Subcutaneous adipose tissue (tissue), 4 donors: ENCODE measurements at places on chromosomes 11 and 22. TPM values are rescaled to one million over a fixed set of nuclear protein-coding genes. Genes with fewer than 3 reads are reported as not detected.

The APOL5 gene
- not detected for total RNA-seq

The UPK2 gene
- not detected for total RNA-seq

The CLTCL1 gene
- 18.5 TPM for total RNA-seq

The TRIM48 gene
- not detected for total RNA-seq

The HTR3A gene
- total RNA-seq, result not detected

The OR2AT4 gene
- not detected for total RNA-seq

The MUC15 gene
- not detected for total RNA-seq

The OTOG gene
- not detected for total RNA-seq

The OR51I1 gene
- not detected for total RNA-seq

The CRYBB3 gene
- total RNA-seq, result not detected

The PATE1 gene
- total RNA-seq, result not detected

The MMP13 gene
- total RNA-seq, result not detected

The GTF2H1 gene
- total RNA-seq, result 80.4 TPM

The OR51B5 gene
- not detected for total RNA-seq

The PKP3 gene
- total RNA-seq, result 0.88 TPM

The OR5P2 gene
- not detected for total RNA-seq

The PRRG4 gene
- 1.3 TPM for total RNA-seq

The MOB2 gene
- total RNA-seq, result 42.9 TPM

The PEX26 gene
- 25.8 TPM for total RNA-seq

The HARBI1 gene
- 4.2 TPM for total RNA-seq

The DEPDC7 gene
- total RNA-seq, result 2.0 TPM

The YAP1 gene
- 154 TPM for total RNA-seq

The MAJIN gene
- not detected for total RNA-seq

The SPI1 gene
- total RNA-seq, result 92.3 TPM

The PTPRCAP gene
- 3.6 TPM for total RNA-seq

The SOX6 gene
- total RNA-seq, result 3.1 TPM

The PATE2 gene
- not detected for total RNA-seq

The SCN3B gene
- total RNA-seq, result 0.65 TPM

The MS4A1 gene
- total RNA-seq, result not detected

The STX5 gene
- total RNA-seq, result 23.5 TPM

The KLHDC7B gene
- total RNA-seq, result not detected

The EHF gene
- not detected for total RNA-seq

The PICALM gene
- 758 TPM for total RNA-seq

The OR52A1 gene
- not detected for total RNA-seq

The TEX12 gene
- total RNA-seq, result not detected

The SPDYC gene
- not detected for total RNA-seq

The DAGLA gene
- total RNA-seq, result 1.5 TPM

The TMPRSS13 gene
- not detected for total RNA-seq

The OR5I1 gene
- not detected for total RNA-seq

The C11orf21 gene
- total RNA-seq, result 2.9 TPM

The TMA7B gene
- total RNA-seq, result not detected

The GPR83 gene
- not detected for total RNA-seq

The EMID1 gene
- 0.17 TPM for total RNA-seq

The JAM3 gene
- total RNA-seq, result 18.3 TPM

The LINC01488 gene
- not detected for total RNA-seq

The APOL3 gene
- total RNA-seq, result 166 TPM

The CHRDL2 gene
- total RNA-seq, result not detected

The CRACR2B gene
- total RNA-seq, result 2.3 TPM

The SLC36A4 gene
- 51.5 TPM for total RNA-seq

The TCN2 gene
- total RNA-seq, result 50.9 TPM

The TCN1 gene
- total RNA-seq, result not detected

The OR10A2 gene
- not detected for total RNA-seq

The GANAB gene
- total RNA-seq, result 114 TPM

The ZBED5 gene
- 34.9 TPM for total RNA-seq
